ENCODE measurements at places on chromosomes 3 and 15.

- DNase-seq = no peak
Measured at GRCh38 chr3:126937973-126938372, 44.9 kb upstream of the PLXNA1 start.

DNA sequence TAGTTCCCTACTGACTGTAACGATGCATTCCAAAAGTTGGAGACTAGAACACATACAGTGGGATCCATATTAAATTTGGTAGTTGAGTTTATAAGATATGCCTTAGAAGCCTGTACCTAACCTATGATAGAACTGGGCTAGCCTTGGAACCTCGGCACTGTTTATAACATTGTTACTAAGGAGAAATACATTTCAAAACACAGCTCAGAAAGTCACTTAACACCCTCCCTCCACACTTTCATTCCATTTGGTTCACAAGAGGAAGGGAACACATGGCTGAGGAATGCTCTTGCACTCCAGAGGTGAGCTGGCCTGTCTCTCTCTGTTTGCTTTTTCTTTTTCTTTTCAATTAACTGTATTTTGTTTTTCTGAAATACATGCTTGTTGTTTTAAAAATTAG lies 48.7 kb upstream of the TSC22D2 start:
- DNase-seq = no peak

DNA sequence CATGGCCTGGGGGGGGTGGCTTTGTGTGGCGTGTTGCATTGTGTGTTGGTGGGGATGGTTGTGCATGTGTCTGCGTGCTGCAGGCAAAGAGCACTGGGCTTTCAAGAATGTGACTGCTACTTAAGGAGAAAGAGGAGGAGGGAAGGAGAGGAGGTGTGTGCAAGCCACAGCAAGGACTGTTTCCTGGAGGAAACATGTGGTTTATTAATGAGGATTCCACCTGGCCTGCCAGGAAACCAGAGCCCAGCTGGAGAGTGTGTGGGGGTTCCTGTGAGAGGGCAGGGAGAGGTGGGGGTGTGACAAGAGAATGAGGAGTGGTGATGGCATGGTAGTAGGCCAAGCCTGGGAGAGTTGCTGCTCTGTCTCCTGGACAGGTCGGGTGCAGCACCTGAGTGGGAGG lies 258.1 kb upstream of the ROPN1 start:
- DNase-seq = no peak

DNA sequence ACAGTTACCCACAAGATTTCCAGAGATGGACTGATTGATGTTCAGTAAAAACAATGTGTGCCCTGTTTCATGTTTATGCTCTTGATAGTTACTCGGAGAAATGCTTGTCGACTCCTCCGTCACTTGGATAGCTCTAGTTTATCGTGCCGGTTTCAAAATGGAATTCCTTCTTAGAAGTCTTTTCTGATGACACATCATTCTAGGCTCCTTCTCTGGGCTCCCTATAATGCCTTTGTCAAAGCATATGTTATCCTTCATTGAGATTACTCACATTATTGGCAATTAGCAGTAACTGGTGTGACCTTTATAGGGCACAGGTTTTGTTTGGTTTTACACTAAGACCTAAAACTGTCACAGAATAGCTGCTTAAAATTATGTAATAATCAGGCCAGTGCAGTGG lies 201.8 kb downstream of the CNTN6 start:
- no peak for DNase-seq

- no peak for DNase-seq
Measured at GRCh38 chr3:11178421-11178820, 24.1 kb downstream of the HRH1 start.

DNA sequence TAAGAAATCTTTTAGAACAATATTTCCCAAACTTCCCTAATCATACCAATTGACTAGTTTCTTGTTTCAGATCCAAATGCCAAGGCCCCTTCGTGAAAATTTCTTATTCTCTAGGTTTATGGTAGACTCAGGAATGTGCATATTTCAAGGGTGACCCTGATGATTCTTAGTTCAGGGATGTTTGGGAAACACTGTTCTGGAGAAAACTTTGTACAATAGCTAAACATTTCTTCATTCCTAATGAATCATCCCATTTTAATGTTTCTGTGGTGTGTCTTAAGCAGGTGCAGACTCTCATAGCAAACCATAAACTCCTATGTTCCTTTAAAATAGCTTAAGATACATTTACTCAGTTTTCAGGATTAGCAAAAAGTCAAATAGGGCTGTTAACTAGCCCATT lies 314.5 kb downstream of the TIGIT start:
- no peak for DNase-seq

DNA sequence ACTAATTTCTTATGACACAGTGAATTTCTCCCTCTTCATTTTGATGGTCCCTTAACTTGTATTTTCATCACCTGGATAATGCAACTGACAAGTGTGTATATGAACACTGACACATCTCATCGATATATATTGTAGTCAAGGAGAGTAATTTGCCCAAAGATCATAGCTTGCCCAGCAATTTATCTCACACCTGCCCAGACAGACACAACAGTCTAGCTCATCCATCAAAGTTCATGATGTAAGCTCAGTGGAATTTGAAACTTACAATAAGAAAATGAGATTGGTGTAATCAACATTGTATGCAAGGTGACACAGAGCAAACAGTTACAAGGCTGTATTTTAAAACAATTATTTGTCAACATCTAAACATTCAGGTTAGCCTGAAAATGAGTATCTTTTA lies 805.8 kb downstream of the NAALADL2 start:
- no peak for DNase-seq

DNA sequence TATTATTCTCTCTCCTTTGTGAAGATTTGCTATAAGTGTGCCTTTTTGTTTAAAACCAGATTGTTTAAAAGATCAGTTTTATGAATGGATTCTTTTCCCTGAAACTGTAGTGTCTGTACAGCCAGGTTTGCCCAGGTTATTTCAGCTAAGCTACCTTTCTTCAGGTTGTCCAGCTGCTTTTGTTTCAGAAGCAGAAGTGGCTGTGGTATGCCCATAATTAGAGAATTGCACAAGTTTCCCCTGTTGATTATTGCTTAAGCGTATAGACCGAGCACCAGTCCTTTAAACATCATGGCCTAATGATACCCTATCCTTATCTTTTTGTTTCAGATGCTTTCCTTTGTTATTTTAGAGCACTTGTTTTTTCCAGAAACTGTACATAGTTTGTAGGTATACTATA lies 10.2 kb downstream of the ASB7 start:
- no peak for DNase-seq

GRCh38 chr3:134850761-134851160 lies 55.7 kb downstream of the EPHB1 start:
- DNase-seq = no peak

DNA sequence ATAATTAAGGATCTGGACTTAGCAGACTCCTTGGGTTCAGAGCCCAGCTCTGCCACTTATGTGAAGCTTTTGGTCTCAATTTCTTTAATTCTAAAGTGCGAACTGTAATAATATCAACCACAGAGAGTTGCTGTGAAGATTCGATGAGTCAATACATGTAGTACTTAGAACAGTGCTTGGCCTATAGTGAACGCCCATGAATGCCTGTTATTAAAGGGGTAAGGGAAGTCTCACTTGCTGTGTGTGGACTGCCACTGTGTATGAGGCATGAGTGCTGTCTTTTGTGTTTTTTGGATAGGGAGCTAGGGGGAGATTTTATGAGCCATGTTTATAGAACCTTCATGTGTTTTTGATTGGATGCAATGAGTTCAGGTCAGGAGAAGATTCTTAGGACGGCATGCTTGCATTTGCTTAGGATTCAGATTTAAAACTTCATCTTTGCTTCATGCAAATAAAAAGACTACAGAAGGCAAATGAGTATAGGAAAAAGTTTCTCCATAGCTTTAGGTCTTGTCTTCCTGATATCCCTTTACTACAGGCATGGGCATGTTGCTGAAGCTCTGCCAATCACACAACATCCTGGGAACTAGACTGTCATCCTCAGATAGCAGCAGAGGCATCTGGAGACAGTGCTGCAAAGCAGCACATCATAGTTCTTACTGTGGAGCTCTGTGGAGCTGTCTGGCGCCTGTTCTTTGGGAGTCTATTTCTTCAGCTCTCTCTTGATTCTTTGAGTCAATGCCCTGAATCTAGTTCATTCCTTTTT lies 50.0 kb downstream of the PLS1 start:
- DNase-seq = no peak

DNA sequence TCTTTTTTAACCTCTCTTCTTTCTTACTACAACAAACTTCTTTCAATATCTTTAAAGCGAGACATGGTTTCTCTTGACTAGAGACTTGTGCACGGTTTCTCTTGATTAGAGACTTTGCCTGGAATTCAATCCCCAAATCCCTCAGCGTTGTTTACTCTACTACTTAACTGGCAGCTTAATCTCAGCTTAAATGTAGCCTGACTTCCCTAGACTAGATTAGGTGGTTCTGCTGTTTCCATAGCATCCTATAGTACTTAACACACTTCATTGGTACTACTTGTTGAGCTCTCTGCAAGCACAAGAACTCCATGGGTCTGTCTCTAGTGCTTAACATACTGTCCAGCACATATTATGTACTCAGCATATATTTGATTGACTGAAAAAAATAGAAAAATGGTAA lies 168.2 kb upstream of the GPR149 start:
- DNase-seq = no peak

GRCh38 chr3:193377591-193377990 lies 962 bp downstream of the ATP13A5 start:
- no peak for DNase-seq
